ENCODE measurements at places on chromosomes 7 and 10.
A peak's percentile ranks its signal among the peaks of the same experiment; 100 is the strongest.

- DNase-seq, result no peak
These were observed 21.0 kb downstream of the OR2F1 start for GRCh38 chr7:143975617-143976016.

GRCh38 chr7:105098863-105099515, 85.0 kb downstream of the KMT2E start:
- DNase-seq, result peak; percentile 40

DNA sequence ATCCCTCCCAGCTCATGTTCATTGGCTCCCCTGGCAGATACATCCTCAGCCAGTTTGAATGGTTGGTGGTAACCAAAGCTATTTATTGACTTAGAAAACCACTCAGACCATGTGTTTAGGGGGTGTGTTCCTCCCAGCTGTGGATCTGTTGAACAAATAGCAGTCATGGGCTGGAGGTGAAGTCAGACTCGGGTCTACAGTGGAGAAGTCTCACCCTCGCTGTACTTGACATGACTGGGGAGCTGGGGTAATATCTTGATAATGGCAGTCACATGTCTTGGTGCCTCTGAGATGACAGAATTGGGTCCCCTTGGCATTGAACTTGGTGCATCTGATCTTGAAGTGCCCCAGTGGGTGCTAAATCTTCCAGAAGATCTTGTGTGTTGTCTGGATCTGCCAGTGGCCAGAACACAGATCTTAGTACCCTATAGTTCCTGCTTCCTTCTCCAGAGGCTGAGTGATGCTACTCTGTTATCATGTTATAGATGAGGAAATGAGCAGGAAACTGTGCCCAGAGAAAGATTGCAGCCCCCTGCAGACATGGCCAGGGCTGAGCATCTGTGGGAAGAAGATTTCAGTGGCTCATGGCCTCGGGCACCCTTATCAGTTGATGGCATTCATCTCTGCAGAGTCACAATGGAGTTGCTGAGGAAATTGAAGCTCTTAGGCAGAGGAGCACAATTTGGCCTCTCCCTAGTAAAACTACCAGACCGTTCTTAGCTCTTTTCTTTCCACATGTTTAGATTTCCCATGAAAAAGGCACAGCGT, 50.4 kb downstream of the ADRA2A start:
- DNase-seq, result no peak

DNA sequence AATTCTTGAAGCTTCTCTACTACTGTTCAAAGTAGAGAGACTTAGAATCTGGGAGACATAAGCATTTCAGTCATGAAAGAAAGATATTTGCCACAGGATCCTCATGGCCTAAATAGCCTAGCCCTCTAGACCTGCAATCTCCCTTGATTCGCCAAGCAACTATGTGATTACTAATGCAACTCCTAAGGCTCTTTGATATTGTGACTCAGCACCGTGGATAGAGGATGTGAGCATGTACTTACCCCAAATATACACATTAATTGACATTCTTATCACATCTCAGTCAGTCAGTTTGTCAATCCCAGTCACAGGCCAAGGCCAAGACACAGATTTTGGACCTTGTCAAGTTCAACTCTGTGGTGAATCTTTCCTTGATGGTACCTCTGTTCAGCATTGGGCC, 42.6 kb downstream of the GPR37 start:
- DNase-seq, result no peak

GRCh38 chr7:18210377-18210776, 182.7 kb upstream of the PRPS1L1 start:
- no peak for DNase-seq

- no peak for DNase-seq
These were observed 126.3 kb downstream of the MAD1L1 start for GRCh38 chr7:2106440-2106839.

DNA sequence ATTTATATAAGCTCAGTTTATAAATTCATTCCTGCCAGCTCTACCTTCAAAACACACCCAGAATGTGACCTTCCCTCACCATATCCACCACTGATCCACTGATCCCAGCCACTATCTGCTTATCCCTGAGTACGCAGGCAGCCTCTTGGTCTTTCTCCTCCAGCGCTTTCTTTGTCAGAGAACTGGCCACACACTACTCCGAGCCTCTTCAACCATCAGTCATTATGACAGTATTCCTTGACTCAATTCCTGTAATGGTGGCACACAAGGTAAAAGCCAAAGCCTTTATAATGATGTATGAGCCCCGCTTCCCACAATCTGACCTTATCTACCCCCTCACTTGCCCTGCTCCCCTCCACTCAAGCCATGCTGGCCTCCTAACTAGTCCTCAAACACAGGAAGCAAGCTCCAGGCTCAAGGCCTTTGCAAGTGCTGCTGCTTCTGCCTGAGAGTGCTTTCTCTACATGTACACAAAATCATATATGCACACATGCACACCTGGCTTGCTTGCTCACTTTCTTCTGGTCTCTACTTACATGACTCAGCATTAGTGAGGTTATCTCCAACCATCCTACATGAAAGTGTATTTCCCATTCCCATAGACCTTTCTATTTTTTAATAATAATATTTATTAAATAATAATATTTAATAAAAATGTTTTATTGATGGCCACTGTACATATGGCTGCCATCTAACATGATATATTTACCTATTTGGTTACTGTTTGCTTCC, 150.4 kb upstream of the FEZF1 start:
- DNase-seq, result no peak

DNA sequence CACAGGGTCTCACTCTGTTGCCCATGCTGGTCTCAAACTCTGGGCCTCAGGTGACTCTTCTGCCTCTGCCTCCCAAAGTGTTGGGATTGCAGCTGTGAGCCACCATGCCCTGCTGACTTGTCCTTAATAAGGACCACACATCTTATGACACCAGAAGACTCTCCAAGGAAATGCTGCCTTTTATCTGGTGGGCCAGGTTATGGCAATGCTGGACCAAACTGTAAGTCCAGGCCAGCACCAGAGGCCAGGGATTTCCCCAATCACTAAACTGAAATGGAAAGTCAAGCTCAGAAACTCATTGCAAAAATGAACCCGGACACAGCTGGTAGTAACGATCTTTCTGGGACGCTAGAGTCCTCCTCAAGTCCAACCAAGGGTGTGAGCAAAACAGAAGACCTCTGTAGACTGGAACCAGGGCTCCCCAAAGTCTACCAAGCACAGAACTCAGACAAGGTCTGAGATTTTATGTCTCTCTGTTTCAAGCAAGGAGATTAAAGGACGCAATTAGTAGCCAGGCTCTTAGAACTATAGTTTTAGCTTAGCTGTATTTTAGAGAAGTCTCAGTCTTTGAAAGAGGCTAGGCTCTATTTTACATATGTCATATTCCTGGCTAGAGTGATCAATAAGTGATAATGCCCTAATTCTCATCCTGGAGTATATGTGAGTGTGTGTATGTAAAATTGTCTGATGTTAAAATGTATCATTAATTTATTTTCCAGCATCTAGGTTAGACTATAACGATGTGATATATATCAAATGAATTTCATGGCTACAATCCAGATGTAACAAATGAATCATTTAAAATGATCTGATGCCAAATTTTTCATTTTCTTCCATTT, 74.0 kb upstream of the ITGB1 start:
- DNase-seq, result no peak

DNA sequence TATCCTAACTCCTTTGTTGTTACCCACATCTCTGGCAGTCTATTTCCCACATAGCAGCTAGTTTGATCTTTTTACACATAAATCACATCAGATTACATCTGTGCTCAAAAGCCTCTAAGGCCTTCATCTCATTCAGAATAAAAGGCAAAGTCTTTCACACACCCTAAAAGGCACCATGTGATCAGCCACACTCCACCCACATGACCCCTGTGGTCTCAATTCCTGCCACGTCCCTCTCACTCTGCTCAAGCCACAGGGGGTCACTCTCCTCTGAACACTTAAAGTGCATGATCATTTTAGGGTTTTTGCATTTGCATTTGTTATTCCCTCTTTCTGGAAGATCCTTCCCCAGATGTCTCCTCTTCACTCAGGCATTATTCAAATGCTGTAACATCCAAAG, 30.8 kb downstream of the ELAPOR2 start:
- DNase-seq, result no peak

GRCh38 chr7:79823246-79823951, 311.2 kb upstream of the GNAI1 start:
- no peak for DNase-seq

- DNase-seq, result no peak
These were observed 13.1 kb downstream of the AVPI1 start for GRCh38 chr10:97673736-97674525.

- DNase-seq, result no peak
These were observed 1.7 kb downstream of the AKR1C4 start for GRCh38 chr10:5198386-5198785.

GRCh38 chr10:85137253-85137652, 808.9 kb downstream of the CCSER2 start:
- DNase-seq, result no peak

GRCh38 chr10:106387063-106387462, 777.4 kb downstream of the SORCS1 start:
- DNase-seq, result no peak

DNA sequence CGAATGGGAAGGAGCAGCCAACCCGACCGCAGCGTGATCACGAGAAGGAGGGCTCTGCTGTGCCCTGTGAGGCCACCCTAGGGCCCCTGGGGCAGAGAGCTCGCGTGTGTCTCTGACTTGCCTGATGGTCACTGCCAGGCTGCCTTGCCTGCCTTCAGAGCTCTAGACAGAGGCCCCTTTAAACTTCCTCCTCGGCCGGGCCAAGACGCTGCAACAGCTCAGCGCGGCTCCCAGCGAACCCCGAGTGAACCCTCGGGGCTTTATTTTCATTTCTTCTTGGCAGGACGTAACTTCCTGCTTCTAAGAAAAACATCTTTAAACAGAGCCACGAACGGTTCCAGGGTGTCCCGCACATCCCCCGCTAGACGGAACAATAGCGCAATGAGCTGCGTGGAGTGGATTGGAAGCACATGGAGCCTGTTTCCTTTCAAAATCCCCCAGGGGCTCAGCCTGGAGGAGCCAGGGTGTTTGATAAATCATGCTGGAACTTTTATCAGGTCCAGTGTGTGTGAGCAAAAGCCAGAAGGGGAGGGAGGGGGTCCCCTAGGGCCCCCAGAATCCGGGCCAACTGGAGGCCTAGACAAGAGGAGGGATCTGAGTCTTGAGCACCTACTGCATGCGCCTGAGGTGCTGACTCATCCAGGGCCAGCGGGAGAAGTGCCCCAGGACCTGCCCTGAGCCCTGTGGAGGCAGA, 134.1 kb upstream of the GDF10 start:
- DNase-seq, result peak; percentile 36

DNA sequence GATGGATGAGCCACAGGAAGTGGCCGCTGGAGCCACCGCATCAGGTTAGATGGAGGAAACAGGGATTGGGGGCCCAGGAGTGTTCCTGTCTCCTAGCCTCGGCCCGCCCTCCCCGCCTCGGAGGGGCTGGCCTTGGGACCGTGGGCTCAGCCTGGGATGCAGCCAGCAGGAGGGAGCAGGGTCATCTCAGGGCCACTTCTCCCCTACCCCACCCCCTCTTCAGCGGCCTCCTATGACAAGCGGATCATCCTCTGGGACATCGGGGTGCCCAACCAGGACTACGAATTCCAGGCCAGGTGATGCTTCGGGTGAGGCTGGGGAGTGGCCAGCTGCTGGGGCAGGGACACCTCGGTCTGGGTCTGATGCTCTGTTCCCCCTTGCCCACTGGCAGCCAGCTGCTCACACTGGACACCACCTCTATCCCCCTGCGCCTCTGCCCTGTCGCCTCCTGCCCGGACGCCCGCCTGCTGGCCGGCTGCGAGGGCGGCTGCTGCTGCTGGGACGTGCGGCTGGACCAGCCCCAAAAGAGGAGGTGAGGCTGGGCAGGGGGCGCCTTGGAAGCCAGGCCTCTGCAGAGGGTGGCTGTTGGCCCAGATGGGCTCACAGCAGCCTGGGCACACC, 4.7 kb downstream of the LRWD1 start:
- no peak for DNase-seq

- no peak for DNase-seq
These were observed 144.2 kb downstream of the BMS1 start for GRCh38 chr10:42926843-42927242.

- DNase-seq, result no peak
These were observed 28.9 kb upstream of the TMEM72 start for GRCh38 chr10:44882166-44882720.

Measured in T47D (cell line).